ENCODE measurements at places on chromosomes 2 and 18. TPM values are rescaled to one million over a fixed set of nuclear protein-coding genes. Genes with fewer than 3 reads are reported as not detected.

The SLC4A3 gene
- 2.9 TPM for total RNA-seq

The REG1A gene
- total RNA-seq = not detected

The TRIM43 gene
- total RNA-seq = not detected

The C2orf78 gene
- not detected for total RNA-seq

The SERPINB3 gene
- not detected for total RNA-seq

The ADCY3 gene
- total RNA-seq = 48.9 TPM

The TMEM18 gene
- 12.9 TPM for total RNA-seq

The RFX8 gene
- total RNA-seq = 46.7 TPM

The KCNIP3 gene
- 3.1 TPM for total RNA-seq

The ABCB11 gene
- total RNA-seq = not detected

The FAM161A gene
- 2.5 TPM for total RNA-seq

The TMEM198 gene
- 1.2 TPM for total RNA-seq

The TFPI gene
- 274 TPM for total RNA-seq

The EHBP1 gene
- 80.5 TPM for total RNA-seq

The WDR7 gene
- 28.0 TPM for total RNA-seq

The RTP5 gene
- not detected for total RNA-seq

The ATP6V1B1 gene
- 0.59 TPM for total RNA-seq

The UGT1A8 gene
- total RNA-seq = not detected

The ASXL3 gene
- total RNA-seq = 0.59 TPM

The HSBP1L1 gene
- total RNA-seq = 3.3 TPM

The L3MBTL4 gene
- total RNA-seq = 0.20 TPM

The LYPD6 gene
- total RNA-seq = under 0.01 TPM

The CROCC2 gene
- 0.20 TPM for total RNA-seq

The G6PC2 gene
- not detected for total RNA-seq

The UGT1A6 gene
- total RNA-seq = not detected

The GULP1 gene
- 10.7 TPM for total RNA-seq

The MREG gene
- 2.7 TPM for total RNA-seq

The ITPRIPL1 gene
- total RNA-seq = 1.8 TPM

The SERPINB4 gene
- total RNA-seq = under 0.01 TPM

The DTYMK gene
- 45.2 TPM for total RNA-seq

The ANKRD30BL gene
- not detected for total RNA-seq

The SMAD7 gene
- total RNA-seq = 4.8 TPM

Data from subcutaneous preadipocyte (primary cell).